ENCODE measurements at places on chromosomes 13 and 19.

DNA sequence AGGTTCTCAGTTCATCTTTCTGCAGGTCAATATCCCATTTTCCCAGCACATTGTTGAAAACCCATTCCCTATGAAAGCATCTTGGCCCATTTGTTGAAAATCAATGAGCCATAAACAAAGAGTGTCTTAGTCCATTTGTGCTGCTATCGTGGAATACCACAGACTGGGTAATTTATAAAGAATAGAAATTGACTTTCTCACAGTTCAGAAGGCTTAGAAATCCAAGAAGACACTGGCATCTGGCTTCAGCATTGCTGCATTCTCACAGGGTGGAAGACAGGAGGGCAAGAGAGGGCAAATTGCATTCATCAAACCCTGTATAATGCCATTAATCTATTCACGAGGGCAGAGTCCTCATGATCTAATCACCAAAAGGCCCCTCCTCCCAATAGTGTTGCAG is 34.1 kb downstream of the ZNF823 start:
- DNase-seq, result no peak

DNA sequence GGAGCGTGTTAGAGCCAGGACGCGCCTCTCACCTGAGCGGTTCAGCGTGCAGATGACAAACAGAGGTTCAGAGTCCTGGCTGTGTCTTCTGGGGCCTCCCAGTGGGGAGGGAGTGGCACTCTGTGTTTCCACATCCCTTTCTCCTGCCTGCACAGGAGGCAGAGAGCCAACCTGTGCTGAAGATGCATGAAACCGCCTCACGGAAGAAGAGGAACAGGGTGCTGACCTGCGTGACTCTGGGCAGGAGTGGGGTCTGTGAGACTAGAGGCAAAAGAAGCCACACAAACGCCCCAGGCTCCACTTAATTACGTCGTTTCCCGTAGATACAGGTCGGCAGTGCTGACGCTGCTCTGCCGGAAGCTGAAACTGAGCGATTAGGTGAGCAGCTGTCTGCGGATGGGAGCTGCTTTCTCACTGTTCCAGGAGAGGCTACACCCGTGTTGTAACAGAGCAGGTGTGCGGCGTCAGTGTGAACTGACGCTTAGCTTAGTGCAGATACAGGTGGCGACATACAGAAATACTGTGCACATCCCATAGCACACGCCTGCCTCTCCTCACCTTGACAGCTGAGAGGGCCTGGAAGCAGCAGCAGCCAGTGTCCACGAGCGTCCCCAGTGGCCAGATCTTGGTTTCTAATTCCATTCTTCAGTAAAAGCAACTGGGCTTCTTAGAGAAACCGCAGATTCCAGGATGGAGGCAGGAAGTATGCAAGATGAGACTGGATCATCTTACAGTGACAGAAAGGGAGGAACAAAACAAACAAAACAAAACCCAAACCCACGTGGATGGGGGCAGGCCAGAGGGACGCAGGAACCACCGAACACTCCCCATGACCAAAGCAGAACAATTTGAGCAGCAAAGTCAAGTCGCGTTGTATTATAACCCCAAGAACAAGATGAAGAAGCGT is 37.7 kb upstream of the MCF2L start:
- DNase-seq, result no peak

- no peak for DNase-seq
These were observed 50.6 kb upstream of the PCDH20 start for GRCh38 chr13:61466280-61466679.

DNA sequence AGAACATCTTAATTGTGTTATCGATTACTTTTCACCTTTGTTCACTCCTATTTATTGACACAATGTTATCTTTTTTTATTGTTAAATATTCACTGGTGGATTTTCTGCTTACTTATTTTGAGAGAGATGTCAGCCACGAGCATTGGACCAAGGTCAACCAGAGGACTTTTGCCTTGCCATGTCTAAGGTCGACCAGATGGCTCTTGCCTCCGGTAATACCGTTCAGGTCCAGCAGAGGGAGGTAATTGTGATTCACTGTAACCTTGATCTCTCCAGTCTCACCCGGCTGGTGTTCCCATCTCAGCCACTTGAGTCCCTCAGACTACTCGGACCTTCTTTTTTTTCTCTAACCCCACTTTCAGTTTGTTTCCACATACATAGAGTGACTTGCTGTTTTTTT is 1438.1 kb downstream of the UQCRFS1 start:
- DNase-seq, result no peak

DNA sequence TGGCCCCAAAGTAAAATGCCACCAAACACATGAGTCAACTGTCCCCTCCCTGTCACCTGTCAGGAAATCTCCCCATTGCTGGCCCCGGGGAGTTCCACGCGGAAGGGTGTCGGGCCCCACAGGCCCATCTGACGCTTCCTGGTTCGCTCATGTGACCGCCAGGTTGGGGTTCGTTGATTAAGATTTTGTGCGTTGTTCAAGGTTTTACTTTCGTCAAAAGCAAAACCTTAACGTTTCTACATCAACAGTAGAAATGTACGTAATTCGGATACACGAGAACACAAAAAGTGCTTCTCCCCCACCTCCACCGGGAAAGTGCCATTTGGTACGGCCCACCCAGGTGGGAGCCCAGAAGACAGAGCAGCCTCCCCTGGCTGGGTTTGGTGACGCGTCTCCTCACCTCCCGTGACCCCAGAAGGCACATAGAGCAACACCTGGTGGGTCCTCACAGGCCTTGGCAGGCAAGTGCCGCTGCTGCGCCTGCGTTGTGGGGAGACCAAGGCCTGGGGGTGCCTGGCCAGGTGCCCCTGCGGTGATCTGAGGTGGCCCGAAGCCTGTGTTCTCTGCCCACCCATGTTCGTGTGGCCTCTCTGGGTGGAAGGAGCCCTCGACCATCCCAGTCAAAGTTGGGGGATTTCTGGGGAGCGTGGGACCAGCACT is 161.6 kb downstream of the KDM4B start:
- peak; percentile 29 for DNase-seq

DNA sequence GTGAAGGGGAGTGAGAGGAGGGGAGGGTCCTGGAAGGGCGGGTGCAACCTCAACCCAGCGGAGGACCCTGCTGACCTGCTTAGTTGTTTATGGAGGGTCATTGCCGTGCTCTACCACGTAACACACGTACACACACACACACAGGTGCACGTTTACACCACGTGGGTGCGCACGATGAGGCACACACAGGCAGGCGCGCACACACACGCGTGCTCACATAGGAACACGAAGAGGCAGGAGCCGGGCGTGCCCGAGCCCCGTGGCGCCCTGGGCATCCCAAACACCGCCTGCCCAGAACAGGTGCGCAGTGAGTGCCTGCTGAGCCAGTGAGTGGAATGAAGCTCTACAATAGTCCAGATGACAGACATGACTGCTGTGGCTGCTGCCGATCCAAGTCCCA is 11.2 kb upstream of the MADCAM1 start:
- DNase-seq, result no peak

DNA sequence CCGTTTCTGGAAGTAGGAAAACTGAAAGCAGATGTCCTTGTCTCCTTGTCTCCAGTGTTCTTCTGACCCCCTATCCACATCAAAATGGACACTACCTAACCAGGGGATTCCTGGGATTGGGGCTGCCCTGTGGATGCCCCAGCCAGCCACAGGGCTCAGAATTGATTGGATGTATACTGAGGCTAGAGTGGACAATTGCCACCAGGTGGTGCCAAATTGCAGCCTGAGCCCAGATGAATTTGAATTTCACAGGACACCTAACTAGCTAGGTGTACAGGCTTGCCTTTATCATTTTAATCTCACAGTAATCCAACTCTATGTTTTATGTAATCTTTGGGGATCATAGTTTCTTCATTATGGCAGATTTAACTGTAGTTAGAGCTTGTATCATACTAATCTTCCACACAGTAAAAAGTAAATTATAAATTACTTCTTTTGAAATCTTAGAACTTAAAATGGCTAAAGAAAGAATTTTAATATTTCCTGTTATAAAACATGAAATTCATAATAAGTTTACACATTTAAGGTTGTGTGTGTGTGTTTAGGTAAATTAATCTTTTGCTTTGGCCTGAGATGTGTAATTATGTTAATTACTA is 58.0 kb downstream of the PIBF1 start:
- DNase-seq, result peak; percentile 31

- DNase-seq, result no peak
These were observed 63.1 kb downstream of the ATP11A start for GRCh38 chr13:112752711-112753541.

- DNase-seq, result no peak
These were observed 117.4 kb upstream of the STARD13 start for GRCh38 chr13:33402975-33403374.

DNA sequence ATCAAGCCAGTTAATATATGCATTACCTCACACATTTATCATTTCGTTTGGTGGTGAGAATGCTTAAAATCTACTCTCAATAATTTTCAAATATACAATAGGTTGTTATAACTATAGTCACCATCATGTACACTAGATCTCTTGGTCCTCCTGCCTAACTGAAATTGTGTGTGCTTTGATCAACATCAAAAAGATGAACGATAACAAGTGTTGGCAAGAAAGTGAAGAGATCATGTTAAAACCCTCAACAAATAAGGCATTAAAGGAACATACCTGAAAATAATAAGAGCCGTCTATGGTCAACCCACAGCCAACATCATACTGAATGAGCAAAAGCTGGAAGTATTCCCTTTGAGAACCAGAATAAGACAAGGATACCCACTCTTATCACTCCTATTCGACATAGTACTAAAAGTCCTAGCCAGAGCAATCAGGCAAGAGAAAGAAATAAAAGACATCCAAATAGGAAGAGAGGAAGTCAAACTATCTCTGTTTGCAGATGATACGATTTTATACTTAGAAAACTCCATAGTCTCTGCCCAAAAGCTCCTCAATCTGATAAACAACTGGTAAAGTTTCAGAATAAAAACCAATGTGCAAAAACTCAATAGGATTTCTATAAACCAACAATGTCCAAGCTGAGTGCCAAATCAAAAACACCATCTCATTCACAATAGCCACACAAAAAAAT is 27.9 kb upstream of the OR10H1 start:
- DNase-seq, result no peak

DNA sequence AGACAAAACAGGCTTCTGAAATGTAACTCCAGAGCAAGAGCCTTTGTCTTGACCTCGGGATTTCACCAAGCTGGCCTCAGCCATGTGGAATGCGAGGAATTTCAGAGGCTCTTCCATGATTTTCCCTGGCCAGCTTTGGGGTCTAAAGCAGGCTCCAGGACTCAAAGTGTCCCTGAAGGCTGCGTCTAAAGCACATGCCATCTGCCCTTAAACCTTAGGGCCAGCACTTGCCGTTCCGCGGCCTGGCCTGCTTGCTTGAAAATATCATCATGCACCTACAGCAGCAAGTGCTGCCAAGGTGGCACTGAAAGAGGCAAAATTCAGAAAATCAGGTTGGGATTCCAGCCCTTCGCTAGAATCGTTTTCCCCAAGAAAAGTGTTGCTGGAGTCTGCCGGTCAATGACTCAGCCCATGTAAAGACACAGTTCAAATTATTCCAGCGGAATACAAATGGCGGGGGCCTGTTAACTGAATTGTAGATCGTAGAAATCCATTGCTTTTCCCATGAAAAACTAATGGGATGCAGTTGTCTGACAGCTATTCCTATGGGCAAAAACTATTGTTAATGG is 105.7 kb upstream of the RAP2A start:
- no peak for DNase-seq

DNA sequence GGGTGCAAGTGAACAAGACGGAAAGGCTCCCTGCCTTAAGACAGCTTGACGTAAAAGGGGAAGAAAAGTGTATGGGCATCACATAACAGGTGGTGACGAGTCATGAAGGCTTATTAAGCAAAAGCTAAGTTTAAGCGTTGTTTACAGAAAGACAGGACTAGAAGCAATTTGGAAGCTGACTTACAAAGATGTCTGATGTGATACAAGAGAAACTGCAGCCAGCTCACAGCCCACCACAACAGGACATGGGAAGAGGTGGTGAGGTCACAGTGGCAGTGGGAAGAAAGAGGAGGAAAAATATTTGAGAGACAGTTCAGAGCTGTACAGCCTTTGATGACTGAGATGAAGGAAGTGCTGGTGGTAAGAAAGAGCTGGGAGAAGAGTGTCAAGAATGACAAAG is 181.6 kb downstream of the KLF12 start:
- no peak for DNase-seq

DNA sequence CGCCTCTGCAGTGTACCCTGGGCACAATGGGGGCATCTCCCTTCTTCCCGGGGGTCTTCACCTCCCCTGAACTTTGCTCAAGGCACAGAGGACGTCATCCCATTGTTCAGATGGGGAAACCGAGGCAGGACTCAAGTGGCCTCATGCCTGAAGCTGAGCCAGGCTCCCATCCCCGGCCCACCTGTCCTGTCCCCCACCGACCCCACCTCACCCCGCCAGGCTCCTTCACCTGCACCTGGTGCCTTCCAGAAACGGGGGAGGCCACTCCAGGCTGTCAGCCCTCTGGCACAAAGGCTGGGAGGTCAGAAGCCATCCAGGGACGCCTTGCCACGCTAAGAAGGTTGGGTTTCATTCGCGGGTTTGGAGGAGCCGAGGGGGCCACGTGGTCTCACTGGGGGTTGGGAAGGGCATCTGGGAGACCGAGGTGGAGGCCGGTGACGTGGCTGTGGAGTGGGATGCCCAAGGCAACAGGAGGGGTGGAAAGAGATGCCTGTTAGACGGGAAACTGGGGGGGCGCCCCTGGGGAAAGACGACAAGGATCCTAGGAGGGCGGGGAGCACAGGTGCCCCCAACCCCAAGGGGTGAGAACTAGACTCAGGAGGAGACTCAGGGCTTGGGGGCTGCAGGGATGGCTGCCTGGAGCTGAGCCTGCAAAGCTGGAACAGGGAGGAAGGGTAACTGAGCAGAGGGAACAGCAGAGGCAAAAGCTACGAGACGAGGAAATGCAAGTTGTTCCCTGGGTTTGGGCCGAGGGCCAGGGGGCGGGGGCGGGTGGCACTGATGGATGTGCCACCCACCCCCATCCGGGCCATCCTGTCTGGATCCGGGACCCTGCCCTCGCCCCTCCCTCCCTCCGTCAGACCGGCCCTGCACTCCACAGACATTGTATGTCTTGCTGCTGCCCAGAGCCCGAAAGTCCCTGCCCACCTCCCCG is 6.0 kb upstream of the TCF3 start:
- DNase-seq, result no peak

DNA sequence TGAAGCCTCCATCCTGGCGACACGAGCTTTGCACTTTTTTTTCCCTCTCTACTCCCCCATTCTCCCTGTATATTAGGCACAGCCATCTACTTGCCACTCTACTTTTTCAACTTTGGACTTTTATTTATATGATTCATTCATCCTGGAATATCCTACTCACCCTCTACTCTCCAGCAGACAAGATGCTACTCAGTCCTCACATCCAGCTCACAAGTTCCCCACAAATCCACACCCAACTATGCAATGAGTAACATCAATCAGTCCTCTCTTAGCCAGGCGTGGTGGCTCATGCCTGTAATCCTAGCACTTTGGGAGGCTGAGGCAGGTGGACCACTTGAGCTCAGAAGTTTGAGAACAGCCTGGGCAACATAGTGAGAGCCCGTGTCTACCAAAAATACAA is 23.9 kb upstream of the URAD start:
- no peak for DNase-seq

- no peak for DNase-seq
These were observed 1.3 kb upstream of the EDNRB start for GRCh38 chr13:77919921-77920294.

DNA sequence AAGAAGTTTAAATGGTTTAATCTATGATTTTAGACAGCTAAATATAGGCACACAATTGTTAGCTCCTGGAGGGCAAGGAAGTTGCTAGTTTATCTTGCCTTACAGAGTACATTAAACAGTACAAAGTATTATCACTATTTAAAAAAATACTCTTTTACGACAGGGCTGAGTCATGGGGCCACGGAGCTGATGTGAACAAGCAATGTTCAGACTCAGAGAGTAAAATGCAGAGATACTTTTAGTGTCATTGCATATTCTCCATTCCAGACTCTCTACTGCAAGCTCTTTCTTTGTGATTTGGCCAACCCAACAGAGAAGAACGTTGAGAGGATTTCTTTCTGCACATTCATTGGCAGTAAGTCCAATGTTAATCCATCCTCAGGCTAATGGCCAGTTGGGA is 352.4 kb downstream of the SPRY2 start:
- DNase-seq, result no peak

Data from T-helper 1 cell (primary cell).